ENCODE measurements at places on chromosomes 5 and 9.
A peak's percentile ranks its signal among the peaks of the same experiment; 100 is the strongest.

DNA sequence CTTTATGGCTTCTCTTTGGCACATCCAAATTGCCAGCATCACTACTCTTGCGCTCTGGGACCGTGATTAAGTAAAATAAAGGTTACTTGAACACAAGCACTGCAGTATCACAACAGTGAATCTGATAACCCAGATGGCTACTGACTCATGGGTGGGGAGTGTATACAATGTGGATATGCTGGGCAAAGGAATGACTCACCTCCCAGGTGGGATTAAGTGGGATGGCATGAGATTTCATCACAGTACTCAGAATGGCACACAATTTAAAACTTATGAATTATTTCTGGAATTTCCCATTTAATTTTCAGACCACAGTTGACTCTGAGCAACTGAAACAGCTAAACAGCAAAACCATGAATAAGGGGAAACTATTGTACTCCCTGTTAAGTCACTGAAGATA is 4.3 kb downstream of the GFM2 start:
- DNase-seq = peak; percentile 3

GRCh38 chr5:146091881-146092280 is 13.5 kb downstream of the PLAC8L1 start:
- no peak for DNase-seq

GRCh38 chr5:38796742-38797108 is 49.1 kb upstream of the OSMR start:
- no peak for DNase-seq

GRCh38 chr9:76704593-76705204 is 59.5 kb upstream of the PCA3 start:
- DNase-seq = no peak

- DNase-seq = no peak
Measured at GRCh38 chr5:79562351-79563246, 48.7 kb upstream of the HOMER1 start.

DNA sequence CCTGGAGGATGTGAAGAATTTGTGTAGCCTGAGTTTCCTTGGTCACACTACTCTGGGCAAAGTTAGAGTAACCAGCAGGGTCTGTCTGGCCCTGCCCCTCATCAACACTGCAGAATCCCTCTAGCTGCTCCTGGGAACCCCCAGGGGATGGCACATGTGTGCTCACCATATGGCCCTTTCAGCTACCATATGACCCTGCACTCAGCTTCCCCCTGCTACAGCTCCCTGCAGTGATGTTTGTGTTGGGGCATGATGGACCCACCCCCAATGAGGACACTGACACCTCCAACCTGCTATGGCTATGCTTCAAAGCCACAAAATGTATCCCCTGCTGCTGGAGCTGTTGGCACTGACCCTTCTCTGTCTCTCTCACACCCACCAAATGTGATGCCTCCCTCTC is 152.7 kb downstream of the SNX18 start:
- DNase-seq = no peak

DNA sequence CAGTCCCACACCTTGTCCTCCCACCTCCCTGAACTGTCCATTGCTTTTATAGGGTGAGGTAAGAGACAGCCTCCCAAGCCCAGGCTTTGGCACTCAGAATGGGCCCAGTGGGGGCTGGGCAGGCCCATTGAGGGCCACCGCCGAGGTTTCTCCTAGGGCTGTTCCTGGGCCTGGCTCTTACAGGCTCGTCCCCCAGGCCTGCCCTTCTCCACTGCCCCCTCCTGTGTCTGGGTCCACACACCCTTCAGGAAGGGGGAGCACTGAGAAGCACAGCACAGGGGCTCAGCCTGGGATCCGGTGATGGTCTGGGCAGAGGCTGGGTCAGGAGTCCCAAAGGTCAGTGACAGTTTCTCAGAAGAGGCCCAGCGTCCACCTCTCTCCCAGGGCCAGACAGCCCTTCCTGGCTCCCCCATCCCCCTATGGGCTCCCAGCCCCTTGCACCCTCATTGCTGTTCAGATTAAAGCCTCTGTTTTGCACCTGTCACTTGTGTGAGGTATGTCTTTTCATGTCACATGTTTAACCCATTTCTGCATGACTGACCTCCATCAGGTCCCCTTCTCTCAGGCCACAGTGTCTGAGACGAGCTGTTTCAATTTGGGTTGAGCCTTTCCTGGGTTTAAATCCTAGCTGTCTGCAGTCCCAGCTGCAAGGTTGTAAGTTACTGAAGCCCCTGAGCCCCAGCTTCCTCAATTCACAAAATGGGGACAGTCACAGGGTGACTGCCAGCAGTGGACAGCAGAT is 29.4 kb downstream of the IER5L start:
- no peak for DNase-seq

DNA sequence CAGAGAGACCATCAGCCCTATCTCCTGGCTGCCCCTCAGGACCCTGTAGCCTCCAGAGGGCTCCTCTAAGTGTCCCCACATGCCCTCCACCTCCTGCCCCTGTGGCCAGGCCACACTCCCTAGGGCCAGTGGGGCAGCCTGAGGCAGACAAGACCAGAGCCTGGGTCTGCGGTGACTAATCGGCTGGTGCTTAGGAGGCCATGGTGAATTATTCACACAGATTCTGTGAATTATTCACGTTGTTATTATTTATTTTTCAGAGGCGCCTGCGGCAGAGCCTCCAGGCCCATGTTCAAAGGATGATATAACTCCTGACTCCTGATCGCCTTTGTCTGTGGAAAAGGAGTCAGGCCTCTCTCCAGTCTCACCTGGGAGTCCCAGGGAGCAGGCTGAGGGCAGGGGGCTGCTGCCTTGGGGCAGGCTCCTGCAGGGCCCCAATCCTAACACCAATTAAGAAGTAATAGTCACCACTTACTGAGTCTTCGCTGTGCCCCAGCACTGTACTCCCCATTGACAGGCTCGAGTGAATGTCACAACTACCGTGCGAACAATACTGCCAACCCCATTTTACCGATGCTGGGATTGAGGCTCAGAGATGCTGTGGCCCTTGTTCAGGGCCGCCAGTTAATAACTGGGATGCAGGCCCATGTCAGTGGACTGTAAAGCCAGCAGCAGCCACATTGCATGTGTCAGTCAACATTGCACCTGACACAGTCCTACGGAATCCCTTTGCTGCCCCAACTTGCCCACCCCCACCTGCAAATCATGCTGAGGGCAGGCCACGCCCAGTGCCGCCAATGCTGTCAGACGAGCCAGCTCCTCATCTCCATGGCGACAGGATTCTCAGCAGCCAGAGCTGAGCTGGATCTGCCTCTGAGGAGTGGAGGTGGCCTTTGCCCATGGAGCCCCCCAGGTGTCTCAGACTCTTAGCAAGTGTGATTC is 94.9 kb downstream of the PCDH1 start:
- DNase-seq = no peak

GRCh38 chr5:37838152-37838932 is 1.5 kb downstream of the GDNF start:
- DNase-seq = no peak

DNA sequence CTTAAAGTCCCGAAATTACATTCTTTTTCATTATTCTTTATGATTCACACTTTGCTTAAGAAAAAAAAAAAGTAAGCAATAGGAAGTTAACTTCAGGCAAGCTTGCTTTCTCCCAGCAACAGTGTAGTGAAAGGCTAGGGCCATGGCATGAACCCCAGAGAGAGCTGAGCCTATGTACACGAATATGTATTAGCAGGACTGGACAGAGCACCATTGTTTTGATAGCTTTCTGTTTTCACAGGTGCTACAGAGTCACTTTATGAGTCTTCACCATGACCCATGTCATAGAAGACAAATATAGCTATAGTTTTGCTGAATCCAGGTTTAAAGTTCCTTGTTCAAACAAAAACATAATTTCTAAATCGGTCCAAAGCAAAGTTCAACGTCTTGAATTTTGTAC is 199.2 kb downstream of the ADAMTSL1 start:
- no peak for DNase-seq

DNA sequence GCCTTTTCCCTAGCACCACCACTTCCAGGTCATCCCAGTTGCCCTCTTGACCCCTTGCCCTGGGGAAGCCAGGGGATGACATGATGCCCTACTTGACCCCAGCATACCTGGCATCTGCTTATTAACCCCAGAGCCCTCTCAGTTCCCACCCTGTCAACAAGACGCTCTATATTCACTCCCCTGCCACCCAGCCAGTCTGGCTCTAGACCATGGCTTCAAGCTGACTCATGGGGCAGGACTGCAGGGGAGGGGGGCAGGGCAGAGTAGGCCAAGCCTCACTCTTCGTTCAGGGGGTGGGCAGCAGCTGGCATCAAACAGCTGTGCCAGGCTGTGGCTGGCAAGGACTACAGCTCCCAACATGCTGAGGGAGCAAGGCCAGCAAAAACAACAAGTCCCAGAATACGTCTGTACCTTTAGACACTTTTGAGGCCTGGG is 5.3 kb downstream of the ATOSB start:
- no peak for DNase-seq

DNA sequence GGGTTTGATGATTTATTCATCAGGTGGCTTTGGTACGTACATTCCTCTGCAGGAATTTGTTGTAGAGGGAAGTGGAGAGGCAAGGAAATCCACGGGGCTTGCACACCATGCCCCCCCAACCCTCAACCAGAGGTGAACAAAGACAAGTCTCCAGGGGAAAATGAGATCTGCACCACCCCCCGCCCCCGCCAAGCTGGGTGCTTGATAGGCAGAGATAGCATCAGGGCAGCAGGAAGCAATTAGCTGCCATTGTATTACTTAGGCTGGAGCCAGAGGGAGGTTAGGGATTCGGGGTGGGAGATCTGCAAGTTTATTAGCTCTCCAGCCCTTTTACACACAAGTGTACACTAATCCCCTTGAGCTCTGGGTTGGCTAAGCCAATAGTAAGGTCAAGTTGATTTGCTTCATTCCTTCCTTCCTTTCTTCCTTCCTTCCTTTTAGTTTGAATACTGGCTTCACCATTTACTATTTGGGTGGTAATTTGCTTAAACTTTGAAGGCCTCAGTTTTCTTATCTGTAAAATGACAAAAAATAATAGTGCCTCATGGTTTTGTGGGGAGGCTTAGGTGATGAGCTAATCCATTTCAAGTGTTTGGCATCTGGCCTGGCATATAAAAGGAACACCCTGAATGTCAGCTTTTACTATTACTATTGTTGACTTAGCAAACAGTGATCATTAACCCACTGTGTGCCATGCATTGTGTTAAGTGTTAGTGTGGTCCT is 34.1 kb downstream of the SPRY4 start:
- DNase-seq = no peak

DNA sequence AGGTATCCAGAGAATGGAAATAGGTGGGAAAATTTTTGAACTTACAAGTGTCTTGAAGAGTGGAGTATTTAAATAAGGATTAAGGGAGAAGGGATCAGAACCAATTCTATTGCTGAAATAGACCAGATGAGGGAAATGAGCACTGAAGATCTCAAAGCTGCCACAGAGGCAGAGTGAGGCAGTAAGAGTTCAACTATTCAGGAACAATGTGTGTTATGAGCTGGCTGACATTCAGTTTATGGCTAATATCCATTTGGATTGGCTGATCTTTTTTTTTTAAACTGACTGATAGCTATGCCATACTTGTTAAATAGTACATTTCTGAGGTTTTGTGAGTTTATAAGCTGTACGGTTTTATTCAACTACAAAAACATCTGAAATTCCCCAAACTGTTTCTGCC is 95.3 kb upstream of the GNA14 start:
- no peak for DNase-seq

DNA sequence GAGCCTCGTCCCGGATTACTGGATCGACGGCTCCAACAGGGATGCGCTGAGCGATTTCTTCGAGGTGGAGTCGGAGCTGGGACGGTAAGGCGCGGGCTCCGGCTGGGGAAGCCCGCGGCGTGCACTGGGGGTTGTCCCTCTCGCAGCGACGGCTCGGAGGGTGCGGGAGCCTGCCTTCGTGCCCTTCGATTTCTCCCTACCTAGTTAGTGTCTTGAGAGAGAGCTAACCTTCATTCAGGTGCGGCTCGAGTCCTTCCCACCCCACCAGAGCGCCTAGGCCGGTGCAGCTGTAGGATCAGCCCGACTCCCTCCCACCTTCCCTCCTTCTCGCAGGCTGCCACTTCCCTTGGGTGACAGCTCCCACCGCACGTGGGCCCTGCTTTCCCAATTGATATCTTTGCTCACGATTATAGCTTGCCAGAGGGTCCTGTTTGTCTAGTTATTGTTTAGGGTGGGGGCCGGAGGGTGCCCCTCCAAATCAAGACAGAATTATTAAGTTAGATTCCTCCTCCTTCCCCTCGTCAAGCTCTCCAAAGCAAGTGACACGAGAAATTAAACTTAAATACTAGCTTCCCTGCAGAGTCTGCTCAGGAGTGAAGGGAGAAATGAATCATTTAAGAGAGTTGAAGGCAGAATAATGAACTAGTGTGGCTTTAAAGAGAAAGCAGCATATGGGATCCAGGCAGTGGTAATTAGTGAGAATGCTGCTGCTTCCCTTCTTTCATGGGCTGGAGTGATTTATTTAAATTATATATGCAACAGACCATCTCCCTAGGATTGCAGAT is 569 bp downstream of the CAMK4 start:
- peak; percentile 55 for DNase-seq

DNA sequence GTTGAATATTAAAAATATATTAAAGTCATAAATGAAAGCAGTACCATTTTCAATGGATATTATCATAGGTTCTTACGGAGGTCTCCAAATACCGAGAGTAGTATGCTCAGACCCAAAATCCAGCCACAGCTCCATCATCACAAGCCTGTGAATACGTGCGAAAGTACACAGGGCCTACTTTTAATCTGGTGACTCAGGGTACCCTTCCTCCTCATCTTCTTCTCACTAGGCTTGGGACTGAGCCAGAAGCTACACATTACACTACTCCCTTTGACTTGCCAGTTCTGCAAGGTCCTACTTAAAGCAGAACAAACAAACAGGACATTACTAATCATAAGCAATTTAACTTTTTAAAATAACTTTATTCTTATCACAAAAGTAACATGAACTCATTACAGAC is 7.6 kb upstream of the RIC1 start:
- no peak for DNase-seq

- DNase-seq = no peak
Measured at GRCh38 chr9:135061441-135061840, 26.0 kb upstream of the OLFM1 start.

- no peak for DNase-seq
Measured at GRCh38 chr5:171226096-171226754, 82.8 kb upstream of the TLX3 start.

Measured in stimulated activated naive CD4-positive, alpha-beta T cell treated with Interleukin-2 at 50 U/mL for 16 hours (primary cell).